ENCODE measurements at places on chromosomes 7 and 10.

DNA sequence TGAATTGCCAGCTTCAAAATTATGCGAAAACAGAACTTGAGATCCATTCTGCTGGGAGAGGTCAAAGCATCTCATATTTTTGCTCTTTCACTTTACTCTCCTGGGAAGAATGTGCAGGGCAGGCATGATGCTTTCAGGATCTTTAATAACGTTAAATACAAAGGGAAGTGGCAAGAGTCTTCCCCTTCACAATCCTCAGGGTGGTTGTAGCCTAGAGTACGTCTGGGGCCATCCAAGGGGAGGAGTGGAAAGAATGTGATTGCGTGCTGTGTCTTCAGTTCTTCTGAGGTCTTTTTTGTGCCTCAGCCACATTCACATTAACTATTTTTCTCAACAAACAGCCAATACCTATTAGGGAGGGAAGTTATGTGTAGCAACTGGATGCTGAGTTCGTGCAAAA is 207.3 kb downstream of the HGF start:
- no peak for DNase-seq

GRCh38 chr10:118062798-118063238 is 16.1 kb upstream of the RAB11FIP2 start:
- no peak for DNase-seq

GRCh38 chr7:42671627-42672026 is 240.2 kb downstream of the C7orf25 start:
- no peak for DNase-seq

DNA sequence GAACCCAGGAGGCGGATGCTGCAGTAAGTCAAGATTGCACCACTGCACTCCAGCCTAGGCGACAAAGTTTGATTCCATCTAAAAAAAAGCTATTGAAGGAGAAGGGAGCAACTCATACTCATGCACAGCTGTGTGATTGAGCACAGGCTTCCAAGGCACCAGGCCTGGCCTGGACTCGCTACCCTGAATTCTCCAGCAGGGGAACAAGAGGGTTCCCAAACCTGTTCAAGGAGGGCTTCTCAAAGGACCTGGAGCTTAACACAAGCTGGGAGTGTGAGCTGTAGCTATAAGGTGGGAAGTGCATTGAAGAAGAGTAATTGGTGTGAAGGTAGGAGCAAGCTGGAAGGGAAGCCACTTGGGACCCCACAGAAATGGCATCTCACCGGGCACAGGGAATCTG is 15.1 kb upstream of the DDIT4 start:
- DNase-seq: no peak

GRCh38 chr10:21995557-21995956 is 8.0 kb downstream of the DNAJC1 start:
- peak; percentile 57 for DNase-seq

GRCh38 chr10:116216676-116217075 is 56.3 kb downstream of the GFRA1 start:
- no peak for DNase-seq

GRCh38 chr7:20193242-20193777 is 23.9 kb downstream of the MACC1 start:
- DNase-seq: no peak

DNA sequence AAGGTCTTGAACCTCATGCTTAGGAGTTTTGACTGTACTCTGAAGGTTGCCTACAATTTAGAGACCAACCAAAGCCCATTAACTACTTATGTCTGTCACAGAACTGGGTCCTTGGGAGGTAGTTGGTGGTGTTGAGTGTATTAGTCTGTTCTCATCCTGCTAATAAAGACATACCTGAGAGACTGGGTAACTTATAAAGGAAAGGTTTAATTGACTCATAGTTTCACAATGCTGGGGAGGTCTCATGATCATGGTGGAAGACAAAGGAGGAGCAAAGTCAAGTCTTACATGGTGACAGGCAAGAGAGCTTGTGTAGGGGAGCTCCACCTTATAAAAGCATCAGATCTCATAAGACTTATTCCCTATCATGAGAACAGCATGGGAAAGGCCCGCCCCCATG is 319.6 kb upstream of the ZMIZ1 start:
- DNase-seq: no peak

GRCh38 chr10:11164803-11165590 is 147.3 kb downstream of the CELF2 start:
- peak; percentile 93 for DNase-seq

DNA sequence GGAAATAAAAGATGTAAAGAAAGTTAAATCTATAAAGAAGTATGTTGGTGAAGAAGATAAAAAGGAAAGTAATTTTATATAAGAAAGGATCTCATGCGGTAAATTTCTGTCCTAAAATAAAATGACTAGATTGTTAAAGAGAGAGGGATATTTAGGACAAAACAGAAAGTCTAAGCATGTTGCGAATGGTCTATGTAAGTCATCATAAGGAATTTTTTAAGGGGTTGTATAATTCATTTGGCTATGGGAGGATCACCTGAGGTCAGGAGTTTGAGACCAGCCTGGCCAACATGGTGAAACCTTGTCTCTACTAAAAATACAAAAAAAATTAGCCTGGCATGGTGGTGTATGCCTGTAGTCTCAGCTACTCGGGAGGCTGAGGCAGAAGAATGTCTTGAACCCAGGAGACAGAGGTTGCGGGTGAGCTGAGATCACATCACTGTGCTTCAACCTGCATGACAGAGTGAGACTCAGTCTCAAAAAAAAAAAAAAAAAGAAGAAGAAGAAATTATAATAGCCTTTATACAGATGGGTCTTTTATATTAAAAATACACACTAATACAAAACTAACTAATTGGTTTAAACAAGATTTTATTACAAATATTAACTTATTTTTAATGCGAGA is 294.3 kb downstream of the MAGI2 start:
- no peak for DNase-seq

DNA sequence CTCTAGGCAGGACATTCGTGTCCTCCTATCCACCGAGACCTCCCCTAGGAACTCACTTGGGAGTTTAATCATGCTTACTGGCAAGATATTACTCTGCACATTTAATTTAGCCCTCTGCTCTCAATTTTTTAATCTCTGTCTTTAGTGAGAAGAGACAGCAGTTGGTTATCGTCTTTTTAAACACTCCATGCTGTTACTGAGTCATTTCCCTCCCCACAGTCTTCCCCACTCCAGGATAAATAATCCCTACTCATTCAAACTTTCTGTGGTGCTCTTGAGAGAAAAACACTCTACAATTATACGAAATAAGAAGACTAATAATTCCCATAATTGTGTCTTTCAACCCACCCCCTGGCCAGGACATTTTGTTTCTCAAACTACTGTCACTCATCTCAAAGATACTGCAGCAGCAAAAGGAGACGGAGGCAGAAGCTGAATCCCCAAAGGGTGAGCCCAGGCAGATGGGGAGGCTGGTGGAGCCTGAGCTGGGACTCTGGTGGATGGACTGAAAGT is 84.2 kb downstream of the ANK3 start:
- no peak for DNase-seq

DNA sequence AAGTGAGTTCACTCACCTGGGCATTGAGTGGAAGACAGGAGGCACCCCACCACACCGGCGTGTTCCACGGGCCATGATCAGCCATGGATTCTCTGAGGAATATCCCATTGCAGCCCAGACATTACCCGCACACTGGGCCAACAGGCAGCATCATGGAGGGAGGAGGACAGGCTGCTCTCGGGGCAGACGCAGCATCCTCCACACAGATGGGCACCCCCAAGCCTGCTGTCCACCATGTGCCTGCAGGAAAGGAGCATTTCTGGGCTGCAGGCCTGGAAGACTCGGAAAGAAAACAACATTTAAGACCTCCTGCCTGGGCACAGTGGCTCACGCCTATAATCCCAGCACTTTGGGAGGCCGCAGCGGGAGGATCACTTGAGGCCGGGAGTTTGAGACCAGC is 71.0 kb upstream of the SH2B2 start:
- DNase-seq: no peak

- no peak for DNase-seq
Observed at GRCh38 chr7:74092321-74092963, 8.8 kb downstream of the LIMK1 start.

DNA sequence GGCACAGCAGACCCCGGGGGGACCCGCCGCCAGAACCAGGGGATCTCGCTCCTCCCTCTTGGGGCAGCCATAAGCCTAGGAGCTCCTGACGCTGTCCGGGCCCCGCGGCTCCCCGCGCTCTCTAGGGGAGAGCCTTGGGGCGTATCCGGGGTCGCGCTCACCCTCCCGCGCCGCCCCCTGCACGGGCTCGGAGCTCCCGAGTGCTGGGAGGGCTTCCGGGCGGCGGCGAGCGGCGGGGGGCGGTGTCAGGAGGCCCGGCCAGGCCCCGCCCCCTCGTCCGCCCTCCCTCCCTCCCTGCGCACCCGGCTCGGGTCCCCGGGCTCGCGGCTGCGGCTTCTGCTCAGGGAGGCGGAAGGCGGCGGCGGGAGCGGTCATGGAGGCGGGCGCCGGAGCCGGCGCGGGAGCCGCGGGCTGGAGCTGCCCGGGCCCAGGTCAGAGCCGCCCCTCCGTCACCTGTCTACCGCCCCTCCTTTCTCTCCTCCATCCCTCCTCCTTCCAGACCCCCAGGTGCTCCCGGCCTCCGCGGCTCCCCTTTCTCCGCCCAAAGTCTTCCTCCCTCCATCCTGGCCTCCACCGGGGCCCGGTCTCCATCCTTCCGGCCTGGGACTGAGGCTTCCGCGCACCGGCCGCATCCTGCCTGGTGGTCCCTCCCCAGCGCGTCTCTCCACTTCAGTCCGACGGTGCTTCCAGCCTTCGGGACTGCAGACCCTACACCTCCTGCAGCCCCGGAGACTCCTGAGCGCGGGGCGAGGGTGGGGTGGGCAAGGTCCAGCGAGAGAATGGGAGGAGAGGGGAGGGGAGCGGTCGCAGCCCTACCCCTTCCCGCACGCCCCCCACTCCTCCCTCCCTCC is at the start of gene CCDC136:
TSS of gene CCDC136 (plus strand) at position 848 of the 851 bp plus-strand sequence. CDS start 444 bp downstream, outside the sequence.
- DNase-seq: peak; percentile 71

DNA sequence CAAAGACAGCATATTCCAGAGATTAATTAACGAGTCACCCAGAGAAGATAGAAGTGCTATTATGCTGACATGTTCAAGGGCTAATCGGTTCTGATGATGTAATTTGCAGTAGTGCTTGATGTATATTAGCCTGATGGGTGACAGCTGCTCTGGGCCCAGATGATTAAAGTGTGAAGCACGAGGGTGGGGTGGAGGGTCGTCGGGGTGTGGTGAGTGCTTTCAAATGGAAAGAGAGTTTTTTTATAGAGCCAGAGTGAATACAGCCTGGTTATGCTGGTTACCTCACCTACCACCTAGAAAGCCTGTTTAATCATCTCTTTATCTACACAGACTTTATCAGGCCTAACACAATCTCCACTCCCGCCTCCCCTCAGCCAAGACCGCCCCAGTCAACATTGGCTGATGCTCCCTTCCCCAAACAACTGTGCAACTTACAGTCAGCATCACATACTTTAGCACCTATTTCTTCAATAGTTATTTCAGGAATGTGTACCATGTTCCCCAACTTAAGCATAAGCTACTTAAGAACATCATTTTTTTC is 11.5 kb upstream of the STN1 start:
- DNase-seq: no peak

GRCh38 chr7:132930881-132931280 is 151.0 kb downstream of the CHCHD3 start:
- peak; percentile 18 for DNase-seq

DNA sequence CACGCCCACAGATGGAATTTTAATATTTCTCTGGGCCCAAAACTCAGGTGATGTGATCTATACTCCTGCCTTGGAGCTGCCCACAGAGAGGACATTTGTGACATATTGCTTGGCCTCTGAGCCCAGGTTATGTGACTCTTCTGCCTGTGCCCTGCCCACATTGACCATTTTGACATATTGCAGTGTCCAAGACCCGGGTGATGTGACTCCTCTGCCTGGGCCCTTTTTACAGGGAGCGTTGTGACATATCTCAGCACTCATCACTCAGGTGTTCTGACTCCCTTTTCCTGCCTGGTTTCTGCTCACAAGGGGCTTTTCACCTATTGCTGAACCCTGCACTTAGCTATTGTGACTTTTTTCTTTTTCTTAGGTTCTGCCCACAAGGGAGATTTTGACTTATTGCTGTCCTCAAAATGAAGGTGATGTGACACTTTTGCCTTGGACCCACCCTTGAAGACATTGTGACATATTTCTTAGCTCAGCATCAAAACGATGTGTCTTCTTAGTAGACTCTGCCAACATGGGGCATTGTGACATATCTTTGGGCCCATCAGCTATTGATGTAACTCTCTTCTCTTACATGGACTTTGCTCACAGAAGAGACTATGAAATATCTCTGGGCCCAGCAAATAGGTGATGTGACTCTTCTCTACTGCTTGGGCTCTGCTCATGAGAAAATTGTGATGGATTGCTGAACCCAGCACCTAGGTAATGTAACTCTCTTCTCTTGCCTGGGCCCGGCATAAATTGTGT is 11.0 kb upstream of the ZNF107 start:
- DNase-seq: no peak

DNA sequence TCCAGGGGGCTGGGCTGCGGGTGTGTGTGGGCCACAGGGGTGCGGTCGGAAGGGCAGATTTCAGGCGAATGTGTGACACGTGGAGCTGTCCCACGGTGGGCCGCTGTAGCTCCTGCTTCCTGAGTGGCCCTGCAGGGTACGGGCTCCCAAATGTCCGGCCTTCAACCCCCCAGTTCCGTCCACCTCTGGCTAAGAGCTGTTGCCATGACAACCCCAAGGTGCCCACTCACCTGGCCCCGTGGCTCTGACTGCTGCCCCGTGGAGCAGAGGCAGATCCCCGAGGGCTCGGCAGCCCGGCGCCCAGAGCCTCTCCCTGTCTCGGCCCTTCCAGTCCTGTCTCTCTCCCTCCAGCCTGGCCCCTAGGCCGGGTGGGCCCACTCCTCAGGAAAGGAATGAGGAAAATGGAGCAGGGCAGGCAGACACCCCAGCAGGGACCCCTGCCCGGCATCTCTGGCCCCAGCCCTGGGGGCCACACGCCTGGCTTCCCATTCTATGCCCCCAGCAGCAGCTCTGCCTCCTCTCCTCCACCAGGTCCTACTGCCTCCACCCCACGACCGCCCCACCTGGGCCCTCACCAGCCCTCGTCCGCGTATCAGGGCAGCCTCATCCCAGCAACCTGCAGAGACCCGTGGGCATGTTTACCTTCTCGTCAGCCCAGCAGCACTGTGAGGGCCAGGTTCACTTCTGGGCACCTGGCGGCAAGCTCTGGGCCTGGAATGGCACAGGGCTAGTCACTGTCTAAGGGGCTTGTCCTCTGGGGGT is 215.6 kb downstream of the ELFN1 start:
- no peak for DNase-seq

DNA sequence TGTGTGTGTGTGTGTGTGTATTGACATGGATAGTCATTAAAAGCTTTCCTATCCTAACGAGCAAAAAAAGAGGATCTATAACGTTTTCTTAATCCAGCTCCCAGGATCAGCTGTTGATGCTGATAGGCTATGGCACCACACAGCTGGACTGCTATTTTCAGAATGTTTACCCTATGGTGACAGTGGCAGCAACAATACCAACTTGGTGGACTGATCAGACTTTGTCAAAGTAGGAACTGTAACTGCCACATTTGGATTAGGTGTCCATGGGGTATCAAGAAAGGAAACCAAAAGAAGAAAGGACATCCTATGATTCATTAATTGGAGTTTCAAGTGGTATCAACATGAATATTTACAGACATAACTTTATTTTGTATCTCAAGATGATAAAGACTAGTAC is 2.7 kb upstream of the CLEC5A start:
- peak; percentile 20 for DNase-seq

- DNase-seq: peak; percentile 10
Observed at GRCh38 chr7:29622335-29623265, 59.0 kb downstream of the PRR15 start.

All from common myeloid progenitor, CD34-positive (primary cell).